Stimulated activated CD4-positive, alpha-beta T cell treated with anti-CD3 and anti-CD28 coated beads, Interleukin-2, amount 100 ng/mL, for 24 hours (primary cell): ENCODE measurements at places on chromosomes 4 and X.

DNA sequence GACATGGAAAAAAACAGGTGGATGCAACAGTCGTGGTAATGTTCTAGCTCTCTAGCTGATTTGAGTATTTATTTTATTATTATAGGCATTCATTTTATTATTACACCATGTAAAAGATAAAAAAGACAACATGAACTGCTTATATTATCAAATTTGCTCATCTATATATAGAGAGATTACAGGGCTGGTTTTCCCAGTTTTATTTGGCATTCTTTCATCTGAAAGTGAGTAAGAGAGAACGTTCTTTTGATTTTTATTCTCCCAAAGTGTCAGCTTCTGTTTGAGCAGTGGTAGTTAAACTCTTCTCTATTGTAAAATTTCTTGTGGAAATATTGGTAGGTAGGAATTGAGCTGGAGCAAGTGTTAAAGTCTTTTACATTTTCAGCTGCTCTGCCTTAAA lies 179.9 kb downstream of the SOWAHB start:
- DNase-seq = no peak

DNA sequence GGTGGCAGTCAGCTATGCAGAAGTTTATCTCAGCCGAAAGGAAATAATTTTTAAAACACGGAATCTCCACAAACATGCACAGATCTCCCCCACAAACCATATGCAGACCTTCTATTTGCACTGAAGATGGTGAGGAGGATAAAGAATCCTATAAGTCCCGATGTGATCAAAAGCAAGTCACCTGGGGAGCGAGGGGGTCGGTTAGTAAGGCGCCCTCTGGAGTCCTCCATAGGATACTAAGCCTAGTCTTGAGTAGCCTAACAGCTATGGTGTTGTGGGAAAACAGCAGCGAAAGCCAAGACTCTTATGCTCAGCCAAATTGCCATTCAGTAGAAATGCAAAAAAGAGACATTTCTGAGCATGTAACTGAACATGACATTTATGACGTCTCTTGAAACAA lies 210.9 kb downstream of the FRMPD4 start:
- DNase-seq = no peak

- no peak for DNase-seq
Observed at GRCh38 chr4:51923343-51923742, 80.4 kb downstream of the DCUN1D4 start.

GRCh38 chrX:14506866-14507265 lies 22.5 kb upstream of the GLRA2 start:
- no peak for DNase-seq

DNA sequence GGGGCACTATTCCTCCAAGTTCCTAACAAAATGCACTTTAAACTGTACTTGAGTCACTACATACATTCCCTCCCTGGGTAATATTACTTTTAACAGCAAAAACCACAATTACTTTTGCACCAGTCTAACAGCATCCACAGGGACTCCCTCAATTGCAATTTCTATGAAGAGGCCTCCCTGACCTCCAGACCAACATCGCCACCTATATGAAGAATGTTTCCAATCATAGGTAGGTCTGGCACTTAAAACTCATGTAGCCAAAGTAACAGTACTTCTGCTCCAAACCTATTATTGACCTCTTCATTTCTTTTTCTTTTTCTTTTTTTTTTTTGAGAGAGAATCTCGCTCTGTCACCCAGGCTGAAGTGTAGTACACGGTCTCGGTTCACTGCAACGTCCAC lies 15.6 kb downstream of the NR3C2 start:
- no peak for DNase-seq

DNA sequence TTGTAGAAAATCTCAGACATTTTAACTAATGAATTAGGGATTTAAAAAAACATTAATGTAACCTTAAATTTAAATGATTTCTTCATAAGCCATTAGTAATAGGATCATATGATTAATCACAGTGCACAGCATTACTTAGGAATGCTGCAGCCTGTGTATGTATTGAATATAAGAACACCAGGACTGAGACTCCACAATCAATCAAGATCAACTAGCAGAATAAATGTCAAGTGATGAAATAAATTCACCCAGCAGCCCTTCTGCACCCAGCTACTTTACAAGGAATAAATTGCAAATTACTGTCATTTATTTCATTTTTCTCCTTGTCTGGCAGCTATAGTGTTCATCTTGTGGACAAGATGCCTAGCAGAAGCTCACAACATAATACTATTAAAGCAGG lies 46.5 kb downstream of the NEIL3 start:
- no peak for DNase-seq

DNA sequence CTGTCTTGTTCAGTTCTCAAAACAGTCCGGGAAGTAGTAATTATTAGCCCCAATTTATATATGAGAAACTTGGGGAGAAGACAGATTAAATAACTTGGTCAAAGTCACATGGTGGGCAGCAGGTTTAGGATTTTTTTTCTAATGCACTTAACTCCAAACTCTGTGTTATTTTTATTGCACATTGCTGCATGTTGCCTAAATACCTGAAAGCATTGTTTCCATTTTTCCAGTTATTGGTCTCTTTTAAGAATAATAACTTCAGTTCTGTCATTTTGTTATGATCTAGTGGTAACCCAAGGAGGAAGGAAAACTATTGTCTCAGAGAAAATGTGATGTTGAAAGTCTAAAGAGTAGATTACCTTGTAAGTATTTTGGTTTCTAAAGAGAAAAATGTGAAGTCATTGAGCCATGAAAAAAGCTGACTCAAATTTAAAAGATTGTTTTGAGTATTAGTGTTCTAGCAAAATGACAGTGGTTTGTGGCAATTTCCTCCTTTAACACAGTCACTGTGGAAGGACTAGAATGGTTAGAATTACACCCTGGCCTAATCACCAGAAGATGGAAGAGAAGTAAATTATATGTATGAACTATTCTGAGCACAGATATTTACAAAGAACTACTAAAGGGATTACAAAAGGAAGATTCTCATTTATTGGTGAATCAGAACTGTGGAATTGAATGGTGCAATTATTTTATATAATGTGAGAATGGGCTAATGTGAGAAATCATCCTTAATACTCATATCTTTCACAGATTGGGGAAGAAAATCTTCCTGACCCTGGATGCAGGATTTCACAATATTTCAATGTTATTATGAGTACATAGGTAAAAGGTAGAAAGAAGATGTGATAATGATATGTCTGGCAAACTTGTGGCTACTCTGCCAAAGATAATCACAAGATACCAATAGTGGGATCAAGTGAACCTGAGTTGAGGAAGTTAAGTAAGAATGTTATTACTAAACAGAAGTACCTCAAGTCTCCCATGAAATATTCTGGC lies 21.7 kb upstream of the CXCL8 start:
- DNase-seq = no peak

GRCh38 chr4:39521253-39521919 lies 5.9 kb downstream of the UGDH start:
- DNase-seq = no peak

DNA sequence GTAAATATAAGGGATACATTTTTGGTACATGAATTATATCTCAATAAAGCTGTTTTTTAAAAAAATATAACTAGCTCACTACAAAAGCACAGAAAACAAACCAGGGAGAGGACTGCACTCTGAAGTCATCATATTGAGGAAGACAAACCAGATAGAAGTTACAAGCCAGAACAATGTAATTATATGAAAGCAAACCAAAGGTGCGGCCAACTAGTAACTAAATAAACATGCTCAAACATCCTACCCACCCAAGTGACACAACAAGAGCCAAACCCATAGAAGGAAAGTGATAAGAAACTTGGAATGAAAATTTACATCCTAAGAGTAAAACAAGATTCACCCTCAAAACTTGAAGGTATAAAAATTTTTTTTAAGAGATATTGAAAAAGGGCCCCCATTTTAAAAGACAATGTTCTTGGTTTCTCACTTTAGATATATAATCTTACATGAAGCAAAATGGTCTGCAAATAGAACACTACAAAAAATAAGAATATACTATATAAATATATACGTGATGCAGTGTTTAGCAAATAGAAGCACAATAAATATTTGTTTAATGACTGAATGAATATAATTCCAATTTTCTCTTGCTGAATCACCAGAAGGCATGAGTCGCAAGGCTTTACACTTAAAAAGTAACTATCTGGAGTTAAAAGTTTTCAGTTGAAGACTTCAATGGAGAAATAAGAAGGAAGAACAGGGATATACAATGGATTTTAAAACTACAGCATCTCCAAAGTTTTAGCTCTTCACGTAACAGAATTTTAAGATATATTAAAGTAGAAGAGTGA lies 4.0 kb upstream of the SH3D19 start:
- DNase-seq = no peak

DNA sequence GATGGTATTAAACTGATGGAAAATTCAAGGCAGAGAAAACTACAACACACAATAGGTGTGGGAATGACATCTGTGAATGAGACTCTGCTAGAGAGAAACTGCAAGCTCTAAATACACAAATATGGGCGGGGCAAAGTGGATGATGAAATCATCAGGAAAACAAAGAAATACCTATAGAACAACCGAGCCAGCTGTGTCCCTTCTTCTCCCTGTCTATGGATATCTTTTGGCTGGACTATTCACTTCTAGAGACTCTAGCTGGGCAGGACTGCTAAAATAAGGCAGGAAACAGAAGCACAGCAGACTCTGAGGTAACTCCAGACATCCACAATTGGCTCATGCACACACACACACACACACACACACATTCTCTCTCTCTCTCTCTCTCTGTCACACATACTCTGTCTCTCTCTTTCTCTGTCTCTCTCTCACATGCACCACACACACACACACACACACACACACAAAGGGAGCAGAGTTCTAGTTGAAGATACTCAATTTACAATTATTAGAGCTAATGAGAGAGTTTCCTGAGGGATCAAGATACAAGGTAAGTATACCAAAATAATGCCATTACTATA lies 27.2 kb upstream of the EDNRA start:
- no peak for DNase-seq

DNA sequence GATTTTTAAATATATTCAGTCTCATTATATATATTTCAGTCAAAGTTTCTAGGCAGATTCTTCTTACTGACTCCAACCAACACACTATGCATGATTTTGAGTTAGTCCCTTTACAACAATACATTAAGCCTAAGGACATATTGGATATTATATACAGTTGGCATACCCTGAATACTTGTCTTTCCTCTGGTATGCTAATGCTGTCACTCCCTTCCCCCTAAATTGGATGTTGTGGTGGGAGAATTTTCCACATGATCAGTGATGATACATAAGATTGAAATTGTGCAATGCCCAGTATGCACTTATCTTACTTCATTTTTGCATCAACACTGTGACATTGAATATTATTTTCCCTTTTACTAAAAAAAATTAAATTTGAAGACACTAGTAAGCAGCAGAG lies 935.2 kb downstream of the PCDH7 start:
- DNase-seq = no peak

DNA sequence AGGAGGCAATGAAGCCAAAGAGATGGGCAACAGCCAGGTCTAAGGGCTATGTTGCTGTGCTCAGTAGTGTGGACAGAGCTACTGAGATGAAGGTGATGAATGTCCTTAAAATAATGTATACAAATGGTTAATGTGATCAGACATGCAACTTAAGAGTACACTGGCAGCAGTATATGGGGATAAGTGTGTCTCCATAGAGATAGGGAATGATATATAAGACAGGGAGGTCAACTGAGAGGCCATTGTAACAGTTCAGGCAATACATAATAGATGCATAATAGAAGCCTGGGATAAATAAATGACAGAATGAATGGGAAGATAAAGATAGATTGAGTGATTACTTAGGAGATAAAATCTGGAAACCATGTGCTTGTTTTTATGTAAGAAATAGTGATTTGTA lies 250.0 kb downstream of the CFAP299 start:
- no peak for DNase-seq

GRCh38 chr4:184987493-184988031 lies 30.7 kb upstream of the HELT start:
- no peak for DNase-seq

- no peak for DNase-seq
Observed at GRCh38 chrX:100812216-100813158, 7.7 kb upstream of the CSTF2 start.

DNA sequence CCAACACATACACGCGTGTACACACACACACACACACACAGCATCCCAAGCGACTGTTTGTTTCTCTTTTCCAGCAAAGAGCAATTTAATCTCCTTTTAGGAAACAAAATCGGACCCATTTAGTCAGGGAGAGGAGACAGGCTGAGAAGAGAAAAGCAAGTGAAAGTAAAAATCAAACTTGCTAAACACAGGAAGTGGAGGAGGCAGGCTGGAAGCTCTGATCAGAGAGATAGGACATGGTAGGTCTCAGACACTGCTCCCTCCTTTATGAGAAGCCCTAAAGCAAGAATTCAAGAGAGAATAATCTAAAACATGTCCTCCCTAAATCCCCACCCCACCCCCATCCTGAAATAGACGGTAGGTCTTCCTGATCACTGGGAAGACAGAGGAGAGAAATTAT lies 62.3 kb downstream of the GPC3 start:
- no peak for DNase-seq

DNA sequence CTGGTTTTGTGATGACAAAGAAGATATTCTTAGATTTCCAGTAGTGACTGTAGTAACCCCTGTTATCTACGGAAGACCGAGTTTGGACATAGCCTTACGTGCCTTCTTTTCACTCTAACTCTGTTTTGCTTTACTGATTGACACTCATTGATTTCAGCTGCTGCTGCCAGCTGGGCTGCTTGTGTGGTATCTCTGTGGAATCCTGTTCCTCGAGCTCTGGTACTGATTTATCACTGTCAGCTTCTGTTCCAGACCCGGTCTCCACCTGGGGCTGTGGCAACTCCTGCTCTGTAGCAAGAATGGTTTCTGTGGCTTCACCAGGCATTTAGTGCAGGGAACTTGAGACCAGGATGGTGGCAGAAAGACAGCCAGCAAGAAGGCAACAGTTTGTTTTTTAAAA lies 24.6 kb upstream of the LAP3 start:
- no peak for DNase-seq

GRCh38 chrX:29641461-29641860 lies 573.9 kb upstream of the MAGEB2 start:
- DNase-seq = no peak

DNA sequence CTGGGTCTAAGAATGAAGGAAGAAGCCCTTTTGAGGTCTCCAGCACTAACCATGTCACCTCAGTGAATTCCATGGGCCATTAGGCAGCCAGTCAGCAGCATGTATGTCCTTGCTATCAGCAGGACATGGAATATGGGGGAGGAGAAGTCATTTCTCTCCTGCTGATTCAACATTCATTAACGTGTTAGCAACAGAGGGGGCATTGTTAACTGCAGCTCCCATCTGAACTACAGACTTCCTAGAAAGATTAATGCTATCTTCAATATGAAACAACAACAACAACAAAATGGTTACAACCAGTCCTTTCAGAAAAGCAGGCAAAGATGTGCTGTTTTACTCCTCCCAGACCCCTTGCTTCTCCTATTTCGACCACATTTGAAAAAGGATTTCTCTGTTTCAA lies 120.4 kb upstream of the SLC34A2 start:
- no peak for DNase-seq
